ENCODE measurements at places on chromosomes 16 and 17.

- no peak for DNase-seq
Measured at GRCh38 chr16:90035902-90036301, 16.6 kb upstream of the DBNDD1 start.

- no peak for DNase-seq
Measured at GRCh38 chr16:86625821-86626220, 47.5 kb downstream of the FOXL1 start.

GRCh38 chr17:77534137-77534536 lies 393.4 kb downstream of the SEC14L1 start:
- no peak for DNase-seq

DNA sequence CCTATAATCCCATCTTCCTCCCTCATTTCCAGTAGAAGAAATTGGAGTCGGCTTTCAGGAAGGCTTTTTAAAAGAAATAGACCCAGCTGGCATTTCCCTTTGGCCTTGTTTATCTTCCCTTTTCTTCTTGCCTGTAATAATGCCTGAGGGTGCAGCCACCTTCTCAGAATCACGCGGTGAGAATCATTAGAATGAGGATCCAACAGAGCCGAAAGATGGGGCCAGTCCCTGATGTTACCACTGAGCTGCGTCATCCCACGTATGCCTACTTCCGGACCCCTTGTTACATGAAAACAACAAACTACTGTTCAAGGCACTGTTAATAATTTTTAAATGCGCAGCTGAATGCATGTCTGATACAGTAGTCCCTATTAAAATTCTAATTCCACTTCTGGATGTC lies 24.1 kb downstream of the SDR42E1 start:
- DNase-seq: no peak

- DNase-seq: peak; percentile 15
Measured at GRCh38 chr16:138049-138417, 440 bp downstream of the NPRL3 start.

DNA sequence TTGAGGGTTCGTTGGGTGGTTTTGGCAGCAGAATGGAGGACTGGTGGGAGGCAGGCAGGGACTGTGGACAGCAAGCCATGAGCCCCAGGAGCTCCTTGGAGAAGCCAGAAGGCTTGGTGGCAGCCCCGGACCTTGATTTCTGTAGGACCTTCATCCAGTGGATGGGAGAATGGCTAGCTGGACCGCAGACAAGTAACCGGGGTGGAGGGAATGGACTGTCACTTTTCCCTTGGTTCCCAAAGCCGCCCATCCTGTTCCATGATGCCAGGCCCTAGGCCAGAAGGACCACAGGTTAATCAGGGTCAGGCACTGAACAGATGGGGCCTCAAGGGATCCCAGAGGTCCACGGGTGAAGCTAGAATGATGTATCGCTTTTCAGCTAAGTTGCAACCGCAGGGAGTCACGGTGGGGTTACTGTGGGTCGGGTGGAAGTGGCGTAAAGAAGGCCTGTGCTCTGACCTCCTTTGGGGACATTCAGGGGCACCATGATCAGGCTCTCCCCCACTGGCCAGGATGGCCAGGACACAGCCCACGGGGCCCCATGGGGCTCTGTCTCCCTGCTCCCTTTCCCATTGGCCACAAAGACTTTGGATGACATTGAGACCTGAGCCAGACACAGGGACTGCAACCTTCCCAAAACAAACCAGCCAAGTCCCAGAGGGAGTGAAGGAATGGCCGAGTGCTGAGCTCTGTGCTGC lies 66.9 kb upstream of the MRTFB start:
- DNase-seq: no peak

DNA sequence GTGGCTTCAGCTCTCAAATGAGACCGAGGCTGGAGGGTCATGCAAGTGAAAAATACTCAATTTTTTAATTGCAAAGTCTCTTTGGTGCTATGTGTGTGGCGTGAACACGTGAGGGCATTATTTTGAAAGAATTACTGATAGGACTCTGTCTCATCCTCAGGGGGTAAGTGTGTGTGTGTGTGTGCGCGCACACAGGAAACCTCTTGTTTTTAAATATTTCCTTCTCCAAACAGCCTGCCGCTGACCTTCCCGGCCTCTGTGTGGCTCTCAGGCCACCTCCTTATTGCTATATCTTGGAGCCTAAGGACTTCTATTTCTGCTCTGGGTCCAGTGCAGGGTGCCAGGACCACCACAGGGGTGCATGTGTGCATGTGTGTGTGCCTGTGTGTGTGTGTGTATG lies 99.7 kb downstream of the CMIP start:
- DNase-seq: no peak

- DNase-seq: no peak
Measured at GRCh38 chr17:73901661-73902415, 257.6 kb upstream of the SDK2 start.

GRCh38 chr17:78132084-78132676 lies 1.6 kb downstream of the TMC8 start:
- no peak for DNase-seq

DNA sequence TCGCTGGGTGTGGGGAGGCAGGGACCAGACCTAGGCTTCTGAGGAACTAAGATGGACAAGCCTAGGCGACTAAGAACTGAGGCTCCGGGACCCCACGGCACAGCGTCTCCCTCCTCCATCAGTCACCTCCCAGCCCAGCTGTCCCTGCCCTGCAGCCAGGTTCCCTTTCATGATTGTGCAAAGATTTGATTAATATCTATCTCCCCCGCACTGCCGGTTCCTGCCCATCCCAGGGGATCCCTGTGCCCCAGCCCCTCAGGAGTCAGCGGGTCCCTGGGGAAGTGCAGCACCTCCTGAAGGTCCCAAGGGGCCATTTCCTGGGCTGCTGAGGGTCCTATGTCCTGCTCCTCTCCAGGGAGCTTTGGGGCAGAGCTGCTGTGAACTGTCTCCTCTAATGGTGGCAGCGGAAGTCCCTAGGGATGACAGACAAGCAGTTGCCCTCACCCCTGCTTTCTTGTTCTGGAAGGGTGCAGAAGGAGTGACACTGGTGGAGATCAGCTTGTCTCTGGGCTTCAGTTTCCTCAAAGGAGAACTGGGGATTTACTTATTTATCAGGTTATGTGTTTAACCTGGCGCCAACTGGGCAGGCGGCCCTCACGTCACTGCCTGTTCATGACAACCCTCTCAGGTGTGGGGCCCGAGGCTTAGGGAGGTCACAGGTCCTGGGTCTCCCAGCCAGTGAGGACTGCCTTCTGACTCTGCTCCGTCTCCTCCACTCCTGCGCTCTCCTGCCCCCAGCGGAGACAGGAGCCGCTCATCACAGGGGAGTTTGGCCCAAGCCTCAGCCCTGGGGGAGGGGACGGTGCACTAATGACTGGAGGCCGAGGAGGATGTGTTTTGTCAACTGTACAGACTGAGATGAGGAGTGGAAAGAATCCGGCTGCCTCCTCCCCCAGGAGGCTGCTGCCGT lies 1.9 kb upstream of the C16orf74 start:
- DNase-seq: no peak

DNA sequence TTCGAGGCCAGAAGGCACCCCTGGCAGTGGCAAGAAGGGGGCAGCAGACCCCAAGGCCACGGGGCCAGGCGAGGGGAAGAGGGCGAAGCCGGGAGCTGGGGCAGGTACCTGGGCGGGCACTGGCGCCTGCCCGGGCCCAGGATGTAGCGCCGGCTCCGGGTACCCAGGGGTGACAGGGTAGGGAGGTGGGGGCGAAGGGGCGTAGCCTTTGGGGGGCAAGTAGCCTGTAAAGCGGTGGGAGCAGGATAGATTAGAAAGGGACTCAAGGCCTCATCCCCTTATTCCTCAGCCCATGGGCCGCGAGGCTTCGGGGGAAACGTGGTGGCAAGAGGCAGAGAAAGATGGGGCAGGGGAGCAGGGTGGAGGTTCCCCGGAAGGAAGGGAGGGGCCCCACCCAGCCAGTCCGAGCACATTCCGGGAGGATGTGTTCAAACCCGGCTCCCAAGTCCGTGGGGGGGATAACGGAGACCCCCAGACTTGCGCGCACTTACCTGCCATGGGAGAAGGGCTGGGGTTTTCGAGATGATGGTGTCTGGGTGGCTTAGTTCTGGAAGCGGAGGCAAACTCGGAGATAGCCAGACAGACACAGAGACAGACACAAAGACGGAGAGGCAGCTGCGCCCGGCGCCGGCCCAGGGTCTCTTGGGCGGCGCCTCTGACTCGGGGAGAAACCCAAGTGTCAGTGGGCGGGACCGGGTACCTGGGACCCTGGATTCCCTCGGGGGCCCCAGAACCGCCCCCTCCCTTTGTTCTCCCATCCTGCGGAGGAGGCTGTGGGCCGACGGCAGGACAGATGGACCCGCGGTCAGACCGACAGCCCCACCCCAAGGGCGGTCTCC lies 493 bp downstream of the PLSCR3 start:
- peak; percentile 23 for DNase-seq

DNA sequence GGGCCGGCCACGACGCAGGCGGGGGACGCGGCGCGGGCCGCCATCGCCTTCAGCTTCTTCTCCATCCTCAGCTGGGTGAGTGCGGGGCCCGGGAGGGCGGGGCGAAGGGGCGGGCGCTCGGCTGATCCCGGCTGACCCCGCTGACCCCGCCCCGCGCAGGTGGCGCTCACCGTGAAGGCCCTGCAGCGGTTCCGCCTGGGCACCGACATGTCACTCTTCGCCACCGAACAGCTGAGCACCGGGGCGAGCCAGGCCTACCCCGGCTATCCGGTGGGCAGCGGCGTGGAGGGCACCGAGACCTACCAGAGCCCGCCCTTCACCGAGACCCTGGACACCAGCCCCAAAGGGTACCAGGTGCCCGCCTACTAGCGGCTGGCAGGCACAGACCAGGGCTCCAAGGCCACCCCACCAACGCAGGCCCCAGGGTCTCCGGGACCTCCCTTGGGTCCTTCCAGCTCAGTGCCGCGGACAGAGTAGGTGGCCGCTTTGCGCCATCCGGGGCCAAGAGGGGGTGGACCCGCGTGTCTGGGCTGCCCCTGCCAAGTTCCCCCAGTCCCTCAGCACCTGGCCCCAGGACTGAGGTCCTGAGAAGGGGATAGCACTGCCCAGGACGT lies 3.0 kb downstream of the SYNGR3 start:
- no peak for DNase-seq

GRCh38 chr17:12917399-12917798 lies 100.4 kb downstream of the ELAC2 start:
- no peak for DNase-seq

GRCh38 chr16:74617206-74617788 lies 10.4 kb upstream of the GLG1 start:
- no peak for DNase-seq

DNA sequence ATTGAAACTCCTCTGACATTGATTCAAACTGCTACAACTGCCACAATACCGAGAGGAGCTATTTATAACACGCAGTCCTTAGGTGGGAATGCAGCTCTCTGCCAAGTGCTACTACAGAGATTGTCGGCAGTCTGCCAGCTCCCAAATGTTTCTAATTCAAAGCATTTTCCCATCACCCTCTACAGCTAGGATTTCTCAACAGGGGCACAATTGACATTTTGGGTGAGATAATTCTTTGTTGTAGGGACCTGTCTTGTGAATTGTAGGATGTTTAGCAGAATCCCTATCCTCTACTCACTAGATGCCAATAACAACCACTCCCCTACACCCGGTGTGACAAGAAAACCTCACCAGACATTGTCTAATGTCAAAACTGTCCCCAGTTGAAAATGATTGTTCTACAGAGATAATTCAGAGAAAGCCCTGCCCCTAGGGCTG lies 7.8 kb upstream of the N4BP1 start:
- DNase-seq: no peak

- DNase-seq: no peak
Measured at GRCh38 chr16:4152267-4152666, 36.0 kb upstream of the ADCY9 start.

Data from stimulated activated CD4-positive, alpha-beta T cell treated with anti-CD3 and anti-CD28 coated beads, Interleukin-1b, Interleukin-23, amount 100 ng/mL, for 1 hour (primary cell).